ENCODE measurements at places on chromosomes 7 and 10.

- DNase-seq: no peak
Observed at GRCh38 chr7:140539461-140539860, 60.2 kb upstream of the MKRN1 start.

- no peak for DNase-seq
Observed at GRCh38 chr10:96949039-96949683, 117.1 kb downstream of the LCOR start.

- no peak for DNase-seq
Observed at GRCh38 chr10:99124376-99124775, 111.3 kb downstream of the HPSE2 start.

DNA sequence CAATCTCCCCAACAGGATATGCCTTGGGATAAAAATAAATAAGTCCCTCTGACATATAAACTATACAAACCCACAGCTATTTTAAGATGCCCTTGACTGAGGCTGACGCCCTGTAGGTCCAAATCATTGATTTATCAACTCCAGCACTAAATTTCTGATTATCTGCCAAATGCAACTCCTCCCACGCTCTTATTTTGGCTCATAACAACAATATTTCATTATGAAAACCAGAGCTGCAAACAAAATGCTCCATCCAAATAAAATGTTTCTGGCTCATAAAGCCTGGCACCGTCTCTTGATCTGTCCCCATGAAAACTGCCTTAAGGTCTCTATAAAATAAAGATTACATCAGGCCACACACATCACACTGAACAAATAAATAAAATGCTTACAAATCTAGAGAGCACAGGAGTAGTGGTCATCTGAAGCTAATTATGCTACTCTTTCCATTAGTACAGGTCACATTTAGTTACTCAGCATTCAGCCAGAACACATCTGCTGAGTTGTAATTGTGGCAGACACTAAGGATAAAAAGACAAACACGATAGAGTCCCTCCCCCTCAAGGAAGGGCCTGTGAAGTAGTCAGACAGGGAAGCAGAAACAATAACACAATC, 28.8 kb downstream of the CACUL1 start:
- no peak for DNase-seq

DNA sequence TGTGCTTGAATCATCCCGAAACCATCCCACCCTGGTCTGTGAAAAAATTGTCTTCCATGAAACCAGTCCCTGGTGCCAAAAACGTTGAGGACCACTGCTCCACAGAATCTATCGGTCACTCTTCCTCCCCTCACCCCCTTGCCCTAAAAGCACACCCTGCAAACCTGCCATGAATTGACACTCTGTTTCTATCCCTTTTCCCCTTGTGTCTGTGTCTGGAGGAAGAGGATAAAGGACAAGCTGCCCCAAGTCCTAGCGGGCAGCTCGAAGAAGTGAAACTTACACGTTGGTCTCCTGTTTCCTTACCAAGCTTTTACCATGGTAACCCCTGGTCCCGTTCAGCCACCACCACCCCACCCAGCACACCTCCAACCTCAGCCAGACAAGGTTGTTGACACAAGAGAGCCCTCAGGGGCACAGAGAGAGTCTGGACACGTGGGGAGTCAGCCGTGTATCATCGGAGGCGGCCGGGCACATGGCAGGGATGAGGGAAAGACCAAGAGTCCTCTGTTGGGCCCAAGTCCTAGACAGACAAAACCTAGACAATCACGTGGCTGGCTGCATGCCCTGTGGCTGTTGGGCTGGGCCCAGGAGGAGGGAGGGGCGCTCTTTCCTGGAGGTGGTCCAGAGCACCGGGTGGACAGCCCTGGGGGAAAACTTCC, 784 bp upstream of the SERPINE1 start:
- peak; percentile 93 for DNase-seq

DNA sequence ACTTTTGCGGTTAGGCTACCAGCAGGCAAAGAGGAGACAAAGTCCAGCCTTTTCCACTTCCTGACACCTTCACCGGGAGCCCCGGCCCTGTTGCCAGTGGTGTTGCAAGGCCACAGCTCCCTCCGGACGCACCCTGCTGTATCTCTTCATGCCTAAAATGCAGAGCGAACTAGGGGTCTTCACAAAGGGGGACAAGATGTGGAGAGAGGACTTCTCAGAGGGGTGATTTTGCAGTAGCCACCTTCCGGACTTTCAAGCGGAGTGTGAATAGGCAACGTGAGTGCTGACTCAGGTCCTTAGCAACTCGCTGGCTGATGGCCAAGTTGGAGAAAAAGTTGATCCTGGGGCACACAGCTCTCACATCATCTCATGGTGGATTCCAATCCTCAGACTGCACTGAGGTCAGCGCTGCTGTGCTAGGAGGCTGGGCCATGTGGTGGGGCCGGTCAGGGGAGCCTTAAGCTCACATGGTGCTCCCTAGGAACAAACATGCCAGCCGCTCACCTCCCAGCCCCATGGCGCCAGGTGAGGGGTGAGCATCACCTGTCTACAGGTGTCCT, 166.3 kb downstream of the LCOR start:
- DNase-seq: peak; percentile 61

- DNase-seq: no peak
Observed at GRCh38 chr7:18552316-18552916, 56.9 kb downstream of the HDAC9 start.

DNA sequence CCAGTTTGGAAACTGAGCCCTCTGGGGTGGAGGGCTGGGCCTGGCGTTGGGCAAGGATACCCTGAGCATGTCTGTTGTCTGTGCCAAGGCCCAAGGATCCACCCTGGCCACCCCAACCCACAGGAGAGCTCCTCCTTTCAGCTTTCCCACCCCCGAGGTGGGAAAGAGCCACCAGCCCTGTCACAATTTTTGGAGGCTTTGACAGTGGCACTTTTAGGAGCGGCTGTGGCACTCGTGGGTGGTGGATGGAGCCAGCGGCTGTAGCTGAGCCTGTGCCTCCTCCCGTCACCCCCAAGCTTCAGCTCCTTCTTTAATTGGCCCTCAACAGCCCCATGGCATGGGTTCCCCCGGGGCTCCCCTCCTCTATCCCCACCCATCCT, 18.2 kb upstream of the ZNF862 start:
- DNase-seq: no peak

DNA sequence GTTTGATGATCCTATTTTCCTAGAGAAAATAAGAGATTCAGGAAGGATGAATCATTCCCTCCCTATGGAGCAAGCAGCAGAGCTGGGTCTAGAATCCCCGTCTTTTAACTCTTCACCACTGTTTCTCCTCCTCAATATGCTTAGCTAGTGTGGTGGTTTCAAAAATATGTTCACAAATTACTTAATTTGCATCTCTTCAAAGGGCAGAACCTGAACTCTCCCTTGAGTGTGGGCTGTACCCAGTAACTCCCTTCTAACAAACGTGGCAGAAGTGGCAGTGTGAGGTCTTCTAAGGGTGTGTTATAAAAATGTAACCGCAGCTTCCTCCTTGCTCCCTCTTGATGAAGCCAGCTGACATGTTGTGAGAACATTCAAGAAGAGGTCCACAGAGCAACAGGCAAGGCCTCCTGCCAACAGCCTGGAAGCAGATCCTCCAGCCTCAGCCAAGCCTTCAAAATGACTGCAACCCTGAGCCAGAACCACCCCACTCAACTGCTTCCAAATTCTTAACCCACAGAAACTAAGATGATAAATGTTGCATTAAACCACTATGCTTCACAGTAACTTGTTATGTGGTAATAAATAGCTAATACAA, 36.6 kb downstream of the SRPK2 start:
- DNase-seq: peak; percentile 92

GRCh38 chr10:119395280-119396007, 147.1 kb downstream of the RGS10 start:
- DNase-seq: no peak

- no peak for DNase-seq
Observed at GRCh38 chr7:16599860-16600259, 45.7 kb downstream of the ANKMY2 start.

DNA sequence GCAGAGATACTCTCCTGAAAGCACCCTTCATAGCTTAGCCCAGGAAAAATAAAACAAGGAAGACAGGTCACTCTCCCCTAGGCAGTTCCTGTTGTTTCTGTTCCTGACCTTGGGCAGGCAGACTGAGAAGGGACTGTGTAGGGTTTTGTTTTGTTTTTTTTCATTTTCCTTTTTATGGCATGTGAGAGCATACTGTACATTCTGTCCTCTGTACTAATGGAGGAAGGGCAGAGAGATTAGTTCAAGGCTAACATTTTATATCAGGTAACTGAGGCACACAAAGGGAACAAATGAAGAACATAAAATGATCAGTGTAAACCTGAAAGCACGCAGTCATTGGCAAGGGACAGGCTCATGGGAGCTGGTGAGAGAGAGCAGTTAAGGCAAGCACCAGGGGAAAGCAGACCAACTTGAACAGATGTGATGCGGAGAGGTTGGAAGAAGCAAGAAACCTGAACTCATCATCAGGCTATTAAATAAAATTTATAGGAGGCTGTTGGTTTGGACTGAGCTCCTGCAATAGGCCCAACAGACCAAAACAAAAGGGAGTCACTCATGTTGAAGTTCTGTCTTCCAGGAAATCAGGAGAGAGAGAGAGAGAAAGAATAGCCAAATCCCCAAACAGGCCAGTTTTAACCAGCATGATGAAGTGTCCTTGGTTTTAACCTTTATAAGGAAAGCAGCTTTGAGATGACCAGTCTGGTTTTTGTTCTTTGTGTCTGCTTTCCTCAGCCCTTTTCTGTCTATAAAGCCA, 34.1 kb upstream of the PDCD4 start:
- DNase-seq: no peak

DNA sequence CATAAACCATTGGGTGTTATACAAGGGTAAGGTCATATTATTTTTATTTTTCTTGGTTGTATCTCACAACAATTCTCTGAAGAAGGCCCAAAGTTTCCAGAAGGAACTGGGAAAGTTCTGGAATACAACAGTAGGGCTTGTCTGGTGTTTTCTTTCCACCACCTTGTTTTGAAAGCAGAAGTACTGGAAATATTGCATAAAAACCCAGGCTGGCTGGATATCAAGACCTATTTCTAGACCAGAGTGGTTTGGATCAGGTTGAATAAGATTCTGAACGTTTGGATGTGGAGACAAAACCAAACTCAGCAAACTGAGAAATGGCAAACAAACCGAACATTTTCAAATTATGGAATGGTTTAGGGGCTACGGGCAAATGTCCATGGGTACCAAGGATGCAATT, 182.6 kb upstream of the FZD8 start:
- no peak for DNase-seq

DNA sequence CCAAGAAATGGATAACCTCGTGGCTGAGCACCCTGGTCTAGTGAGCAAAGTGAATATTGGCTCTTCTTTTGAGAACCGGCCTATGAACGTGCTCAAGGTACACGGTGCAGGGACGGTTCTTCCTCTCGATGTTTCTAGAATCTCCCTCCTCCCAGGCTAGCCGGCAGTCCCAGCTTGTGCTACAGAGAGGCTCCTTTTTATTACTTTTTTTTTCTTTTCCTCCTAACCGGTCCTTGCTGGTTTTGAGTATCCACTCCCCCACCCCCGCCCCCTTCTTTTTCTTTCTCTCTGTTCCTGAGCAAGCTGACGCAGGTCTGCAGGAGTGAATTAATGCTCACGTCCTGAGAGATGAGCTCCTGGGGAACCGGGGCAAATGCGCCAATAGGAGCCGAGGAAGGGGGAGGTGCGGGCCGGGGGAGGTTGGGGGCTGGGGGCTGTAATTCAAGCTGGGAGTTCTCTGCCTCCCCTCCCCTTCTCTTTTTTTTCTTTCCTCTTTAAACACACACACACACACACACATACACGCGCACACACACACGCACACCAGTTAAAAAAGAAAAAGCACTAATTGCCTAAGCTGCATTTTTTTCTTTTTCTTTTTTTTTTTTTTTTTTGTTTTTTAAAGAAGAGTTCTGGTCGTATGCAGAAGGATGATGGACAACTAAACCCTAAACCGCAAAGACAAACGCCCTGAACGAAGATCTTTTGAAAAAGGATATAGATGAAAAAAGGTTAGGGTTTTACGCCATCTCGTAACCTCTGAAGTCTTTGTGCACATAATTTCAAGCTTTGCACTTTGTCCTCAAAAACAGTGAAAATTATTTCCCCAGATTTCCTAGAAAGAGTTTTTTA, 6.6 kb downstream of the CPA2 start:
- DNase-seq: peak; percentile 68

DNA sequence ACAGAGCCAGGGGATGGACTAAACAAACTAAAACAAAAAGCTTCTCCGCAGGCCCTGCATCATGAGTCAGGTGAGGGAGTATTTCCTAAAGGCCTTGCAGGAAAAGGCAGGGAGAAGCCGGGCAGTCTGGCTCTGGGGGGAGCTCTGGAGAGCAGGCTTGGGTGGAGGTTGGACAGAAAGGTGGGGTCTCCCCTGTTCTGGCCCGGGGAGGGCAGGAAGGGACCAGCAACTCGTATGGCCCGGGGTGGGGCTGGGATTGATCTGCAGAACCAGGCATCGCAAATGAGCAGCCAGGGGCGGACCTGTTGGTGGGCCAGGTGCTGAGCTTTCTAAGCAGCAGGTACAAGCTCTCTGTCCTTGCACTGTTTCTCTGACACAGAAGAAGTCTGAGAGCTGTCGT, 235.2 kb downstream of the TCERG1L start:
- no peak for DNase-seq

- peak; percentile 20 for DNase-seq
Observed at GRCh38 chr7:114405427-114405826, 9.2 kb upstream of the FOXP2 start.

GRCh38 chr10:3825862-3826351, 40.9 kb upstream of the KLF6 start:
- DNase-seq: no peak

DNA sequence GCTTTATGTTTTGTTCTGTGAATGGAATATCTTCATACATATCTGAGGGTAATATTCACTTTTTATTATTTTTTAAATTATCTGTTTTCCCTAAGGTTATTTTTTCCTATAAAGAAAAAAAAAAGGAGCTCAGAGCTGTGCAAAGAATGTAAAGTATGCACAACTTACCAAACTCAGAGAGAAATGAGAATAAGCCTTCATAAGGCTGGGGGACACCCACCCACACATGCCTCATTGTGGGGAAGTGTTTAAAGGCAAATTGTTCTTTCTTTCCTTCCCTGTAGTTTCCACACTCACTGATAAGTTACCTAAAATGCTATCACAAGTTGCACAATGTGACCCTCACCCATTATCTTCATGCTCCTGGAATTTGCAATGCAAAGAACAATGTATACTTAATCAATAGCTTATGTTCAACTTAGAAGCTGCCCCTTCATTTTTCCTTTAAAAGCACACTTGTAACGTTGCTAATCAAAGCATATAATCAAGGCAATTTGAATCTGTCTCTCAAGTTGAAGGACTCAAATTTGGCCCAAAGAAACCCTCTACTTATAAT, 108.1 kb downstream of the GNAT3 start:
- peak; percentile 51 for DNase-seq

DNA sequence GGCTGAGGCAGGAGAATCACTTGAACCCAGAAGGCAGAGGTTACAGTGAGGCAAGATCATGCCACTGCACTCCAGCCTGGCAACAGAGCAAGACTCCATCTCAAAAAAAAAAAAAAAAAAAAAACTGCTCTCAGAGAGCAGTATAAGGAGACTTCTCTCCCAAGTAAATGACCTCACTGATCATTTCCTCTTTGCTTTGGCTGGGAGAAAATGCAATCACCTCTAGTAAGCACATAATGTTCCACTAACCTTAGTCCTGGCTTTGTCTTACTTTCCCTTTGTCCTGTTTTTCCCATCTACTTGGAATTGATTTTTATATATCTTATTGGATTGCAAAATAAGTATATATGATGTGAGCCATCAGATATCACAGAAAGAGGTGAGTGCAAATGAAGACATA, 2.5 kb downstream of the SLC25A13 start:
- DNase-seq: no peak

Data from fibroblast of skin of scalp (primary cell).